ENCODE measurements at places on chromosomes 2 and 18.
A peak's percentile ranks its signal among the peaks of the same experiment; 100 is the strongest.

- DNase-seq = no peak
Observed at GRCh38 chr18:3281456-3282400, 19.8 kb downstream of the MYL12B start.

DNA sequence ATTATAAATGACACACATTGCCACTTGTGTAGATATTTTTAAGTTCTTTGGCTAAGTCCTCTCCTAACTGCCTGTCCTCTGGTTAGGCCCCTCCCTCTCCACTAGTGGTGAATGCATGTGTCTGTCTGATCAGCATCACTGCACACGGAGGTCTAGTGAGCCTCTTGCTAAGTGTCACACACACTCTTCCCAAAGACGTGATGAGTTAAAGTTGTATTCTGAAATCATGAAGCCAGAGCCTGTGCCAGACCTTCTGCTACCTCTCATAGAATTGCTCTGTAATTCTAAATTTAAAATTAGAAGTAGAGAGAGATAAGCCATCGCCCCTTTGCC lies 41.3 kb downstream of the RALB start:
- no peak for DNase-seq

DNA sequence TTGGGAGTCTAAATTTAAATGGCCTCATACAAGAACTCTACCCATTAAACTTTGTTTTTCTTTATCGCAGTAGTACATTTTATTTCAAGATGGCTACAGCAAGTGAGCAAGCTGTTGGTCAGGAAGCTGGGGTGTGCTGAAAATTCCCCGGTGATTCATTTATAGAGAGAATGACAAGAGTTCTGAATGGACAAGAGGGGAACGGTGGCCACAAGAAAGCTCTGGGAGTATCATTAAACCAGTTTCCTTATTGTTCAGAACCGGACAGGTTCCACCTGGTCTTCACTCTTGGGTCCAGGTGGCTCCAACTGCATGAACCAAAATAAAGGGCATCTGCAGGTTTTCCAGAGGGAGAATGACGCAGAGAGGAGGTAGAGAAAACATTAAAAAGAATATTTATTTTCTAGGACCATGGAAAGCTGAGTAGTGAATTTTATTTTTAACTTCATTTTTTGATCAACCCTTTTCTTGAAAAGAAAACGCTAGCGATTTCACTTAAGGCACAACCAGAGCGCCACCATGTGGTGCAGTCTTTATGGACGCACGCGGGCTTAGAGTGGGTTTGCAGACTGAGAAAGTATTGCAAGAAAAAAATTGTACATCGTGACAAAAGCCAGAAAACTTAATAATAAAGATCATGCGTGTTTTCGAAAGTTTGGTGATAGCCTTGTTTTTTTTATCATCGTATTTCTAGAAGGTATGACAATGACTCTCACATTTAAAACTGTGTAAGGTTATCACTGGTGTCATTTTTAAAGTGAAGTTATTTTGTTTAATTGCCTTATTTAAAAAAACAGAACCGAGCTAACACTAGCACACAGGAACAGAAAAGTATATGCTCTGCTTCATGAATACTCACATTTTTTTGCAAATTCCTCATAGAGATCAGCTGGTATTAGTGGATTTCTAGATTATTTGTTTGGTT lies 97.9 kb upstream of the NOL4 start:
- DNase-seq = peak; percentile 56

DNA sequence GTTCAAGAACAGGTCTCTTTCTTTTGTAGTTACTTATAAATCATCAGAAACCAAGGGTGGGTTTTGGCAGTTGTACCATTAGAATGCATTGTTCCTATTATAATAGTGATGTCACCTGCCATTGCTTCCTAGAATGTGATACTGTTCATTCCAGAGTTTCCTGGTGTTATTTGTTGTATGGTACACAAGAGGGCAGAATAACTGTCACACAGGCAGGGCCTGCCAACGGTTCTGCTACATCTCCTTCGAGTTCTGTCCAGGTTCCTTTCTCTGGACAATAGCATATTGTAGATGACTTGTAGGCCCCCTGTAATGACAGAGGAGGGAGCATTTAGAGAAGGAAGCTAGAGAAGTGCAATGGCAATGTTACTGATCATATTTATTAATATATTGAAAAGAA lies 98.3 kb downstream of the KLHL14 start:
- no peak for DNase-seq

DNA sequence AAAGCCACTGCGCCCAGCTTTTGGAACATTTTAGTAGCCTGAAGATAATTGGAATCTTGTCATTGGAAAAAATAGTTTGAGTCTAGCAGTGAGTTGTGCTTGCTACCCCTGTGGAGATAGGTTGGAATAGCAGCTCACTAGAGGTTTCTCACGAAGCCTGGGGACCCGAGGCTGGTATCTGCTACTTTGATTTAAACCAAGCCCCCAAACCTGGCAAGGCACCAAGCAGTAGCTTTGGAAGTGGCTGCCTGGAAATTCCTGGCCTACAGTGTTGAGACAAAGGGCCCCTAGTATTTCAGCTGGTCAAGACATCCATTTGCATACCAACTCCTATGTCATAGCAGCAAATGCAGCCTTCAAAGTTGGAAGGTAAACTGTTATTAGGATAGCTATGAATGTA lies 42.1 kb downstream of the NOP58 start:
- DNase-seq = no peak

- DNase-seq = no peak
Observed at GRCh38 chr2:205802941-205803340, 120.6 kb downstream of the NRP2 start.

DNA sequence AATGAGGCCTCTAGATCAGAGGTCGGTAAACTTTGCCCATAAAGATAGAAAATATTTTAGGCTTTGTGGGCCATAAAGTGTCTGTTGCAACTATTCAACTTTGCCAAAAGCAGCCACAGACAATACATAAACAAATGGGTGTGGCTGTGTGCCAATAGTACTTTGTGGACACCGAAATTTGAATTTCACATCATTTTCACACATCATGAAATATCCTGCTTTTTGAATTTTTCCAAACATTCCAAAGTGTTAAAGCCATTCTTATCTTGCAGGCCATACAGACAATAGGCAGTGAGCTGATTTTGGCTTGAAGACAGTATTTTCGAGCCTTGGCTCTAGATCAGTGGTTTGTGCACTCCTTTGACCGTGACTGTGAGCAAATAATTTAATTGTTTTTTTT lies 51.1 kb upstream of the EPC2 start:
- no peak for DNase-seq

DNA sequence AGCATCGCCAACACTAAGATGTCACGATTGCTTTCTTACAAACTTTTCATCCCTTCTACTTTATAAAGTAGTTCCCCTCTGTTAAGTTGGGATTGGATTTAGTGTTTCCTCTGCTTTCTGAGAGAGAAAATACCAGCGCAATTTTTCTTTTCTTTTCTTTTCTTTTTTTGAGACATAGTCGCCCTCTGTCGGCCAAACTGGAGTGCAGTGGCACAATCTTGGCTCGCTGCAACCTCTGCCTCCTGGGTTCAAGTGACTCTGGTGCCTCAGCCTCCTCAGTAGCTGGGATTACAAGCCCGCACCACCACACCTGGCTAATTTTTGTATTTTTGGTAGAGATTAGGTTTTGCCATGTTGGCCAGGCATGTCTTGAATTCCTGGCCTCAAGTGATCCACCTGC lies 9.0 kb downstream of the RELCH start:
- DNase-seq = no peak

GRCh38 chr2:71787108-71787415 lies 333.7 kb downstream of the DYSF start:
- no peak for DNase-seq

DNA sequence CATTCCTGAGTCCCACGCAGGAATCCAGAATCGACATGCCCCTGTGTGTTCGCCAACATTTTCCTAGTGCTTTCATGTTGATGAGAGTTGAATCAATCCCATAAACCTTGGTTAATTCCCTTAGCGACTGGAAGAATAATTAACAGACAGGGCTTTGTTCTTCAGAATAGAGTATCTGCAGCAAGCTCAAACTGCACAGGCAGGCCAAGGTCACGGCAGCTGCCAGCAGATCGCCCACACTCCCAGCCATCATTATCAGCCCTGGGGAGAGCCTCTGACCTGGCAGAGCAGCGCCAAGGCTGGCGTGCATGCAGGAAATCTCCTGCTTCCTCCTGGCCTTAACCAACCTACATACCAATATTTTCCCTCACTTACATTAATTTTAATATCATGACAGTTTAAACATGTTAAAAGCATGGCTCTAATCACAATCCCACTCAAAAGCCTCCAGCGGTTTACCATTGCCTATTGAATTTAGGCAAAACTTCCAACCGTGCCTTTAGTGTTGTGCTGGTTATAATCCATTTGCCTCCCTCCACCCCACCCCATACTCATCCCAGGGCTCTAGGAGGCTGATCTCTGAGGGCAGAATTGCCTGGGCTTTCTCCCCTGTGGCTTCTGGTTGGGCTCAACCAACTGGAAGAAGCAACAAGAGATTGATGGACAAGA lies 46.8 kb upstream of the NCK2 start:
- DNase-seq = no peak

GRCh38 chr2:191114403-191114886 lies 36.3 kb downstream of the STAT4 start:
- peak; percentile 63 for DNase-seq

DNA sequence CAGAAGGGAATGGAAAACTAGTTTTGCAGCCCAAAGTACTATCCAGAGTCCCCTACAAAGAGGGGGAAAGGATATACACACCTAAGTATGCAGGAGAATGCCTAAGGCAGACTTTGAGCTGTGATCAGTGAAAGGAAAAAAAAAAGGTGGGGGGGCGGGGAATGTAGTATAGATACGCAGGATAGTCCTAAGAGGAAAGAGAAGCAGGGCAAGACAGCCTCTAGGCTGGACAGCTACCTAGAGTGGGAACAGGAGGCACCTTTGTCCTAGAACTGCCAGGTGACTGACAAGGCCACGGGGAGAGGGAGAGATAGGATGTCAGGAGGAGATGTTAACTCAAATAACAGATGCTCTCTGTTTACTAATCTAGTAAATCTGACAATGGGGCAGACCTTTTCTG lies 6.0 kb downstream of the REEP1 start:
- DNase-seq = no peak

GRCh38 chr18:35497027-35497369 lies 762 bp downstream of the INO80C start:
- peak; percentile 32 for DNase-seq

DNA sequence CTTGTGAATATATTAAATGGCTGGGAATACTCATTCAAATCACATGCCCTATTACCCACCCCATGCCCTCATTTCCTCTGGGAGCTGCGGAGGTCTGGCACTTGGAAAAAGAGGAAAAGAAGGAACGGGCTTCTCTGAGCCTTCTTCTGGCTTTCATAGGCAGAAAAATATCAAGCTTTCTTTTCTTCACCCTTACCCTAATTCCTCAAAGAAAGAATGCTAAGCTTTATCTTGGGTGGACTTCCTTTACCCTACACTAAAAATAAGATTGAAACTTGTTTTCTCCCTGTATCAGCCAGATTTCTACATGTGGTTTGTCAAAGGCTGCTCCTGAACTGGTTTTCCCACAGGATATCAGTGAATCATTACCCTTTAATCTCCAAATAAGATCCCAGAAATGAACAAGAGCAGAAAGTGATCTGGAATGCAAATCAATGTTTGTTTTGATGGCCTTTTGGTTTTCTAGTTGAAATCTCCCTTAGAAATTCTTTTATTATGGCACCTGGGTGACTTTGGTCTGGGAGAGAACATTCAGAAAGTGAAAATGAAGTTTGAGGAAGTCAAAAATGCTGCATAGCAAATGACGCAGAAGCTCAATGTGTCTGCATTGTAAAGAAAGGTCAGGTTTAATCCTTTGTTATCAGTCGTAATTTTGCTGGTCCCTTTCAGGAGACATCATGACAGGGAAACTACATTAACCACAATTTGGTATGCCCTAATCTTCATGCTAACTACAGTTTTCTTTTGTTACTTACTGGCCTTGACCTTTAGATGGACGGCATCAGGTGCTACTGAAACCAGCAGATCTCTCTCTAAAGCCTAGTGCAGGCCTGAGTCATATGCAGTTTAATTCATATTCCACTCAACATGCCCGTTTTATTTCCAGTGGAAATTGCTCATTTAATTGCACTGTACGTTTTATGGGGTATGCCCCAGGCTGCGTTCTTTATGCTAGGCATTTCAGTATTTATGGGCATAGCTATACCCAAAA lies 46.6 kb upstream of the HNRNPA3 start:
- peak; percentile 55 for DNase-seq

- DNase-seq = no peak
Observed at GRCh38 chr2:187541086-187542085, 12.8 kb downstream of the TFPI start.

DNA sequence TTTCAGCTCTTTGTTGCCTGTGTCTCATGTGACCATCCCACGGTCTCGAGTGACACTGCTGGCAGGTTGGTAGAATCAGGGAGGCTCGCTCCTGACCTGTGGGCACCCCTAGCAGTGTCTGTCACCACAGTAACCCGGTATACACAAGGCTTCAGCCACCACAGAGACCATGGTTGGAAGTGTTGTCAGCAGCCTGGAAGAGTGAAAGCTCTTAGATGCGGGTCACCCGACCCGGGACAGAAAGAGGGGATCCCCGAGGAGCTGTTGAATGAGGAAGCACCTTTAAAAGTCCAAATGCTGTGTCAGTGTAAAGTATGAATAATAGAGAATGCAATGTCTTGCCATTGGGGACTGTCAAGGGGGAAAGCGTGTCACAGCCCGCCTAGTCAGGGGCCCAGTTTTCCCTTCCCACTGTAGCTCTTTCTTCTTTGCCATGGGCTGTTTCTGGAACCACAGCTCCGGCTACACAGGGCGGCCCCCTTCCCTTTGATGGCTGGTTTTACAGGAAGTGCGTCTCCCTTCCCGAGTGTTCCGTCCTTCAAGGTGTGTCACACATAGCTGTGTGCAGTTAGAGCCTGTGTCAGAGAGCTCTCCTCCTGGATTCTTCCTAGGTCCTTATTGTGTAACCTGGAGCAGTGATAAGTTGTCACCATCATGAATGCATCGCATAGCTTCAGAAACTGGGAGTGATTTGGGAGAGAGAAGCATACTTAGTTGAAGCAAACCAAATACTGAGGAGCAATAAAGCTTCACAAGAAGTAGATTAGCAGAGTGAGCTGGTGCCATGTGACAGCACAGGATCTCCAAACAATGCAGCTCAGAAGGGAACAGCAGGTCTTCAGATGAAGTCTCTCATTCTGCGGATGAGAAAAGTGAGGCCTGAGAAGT lies 81.4 kb downstream of the MTCL1 start:
- no peak for DNase-seq

DNA sequence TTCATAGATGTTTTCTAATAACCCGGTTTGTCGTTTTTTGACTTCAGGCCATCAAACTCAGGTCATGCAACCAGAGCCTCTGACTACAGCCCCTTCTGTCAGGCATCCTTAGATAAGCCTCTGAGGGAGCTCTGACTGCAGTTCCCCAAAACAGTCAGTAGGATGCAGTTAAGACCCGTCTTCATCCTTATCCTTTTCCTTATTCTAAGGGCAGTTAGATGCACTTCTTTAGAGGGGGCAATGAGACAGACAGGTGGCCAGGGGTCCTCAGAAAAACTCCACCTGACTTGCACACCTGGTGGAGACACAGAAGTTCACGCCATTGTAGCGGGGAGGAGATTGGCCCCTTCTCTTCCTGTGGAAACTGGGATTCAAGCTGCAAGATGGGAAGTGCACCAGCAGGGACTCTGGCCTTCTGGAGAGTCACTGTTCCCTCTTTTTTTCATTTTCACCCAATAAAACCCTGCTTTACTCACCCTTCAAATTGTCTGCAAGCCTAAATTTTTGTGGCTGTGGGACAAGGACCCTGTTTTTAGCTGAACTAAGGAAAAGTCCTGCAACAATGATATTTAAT lies 104.8 kb upstream of the TFPI start:
- DNase-seq = no peak

- no peak for DNase-seq
Observed at GRCh38 chr2:175926272-175926671, 75.8 kb downstream of the LNPK start.

GRCh38 chr18:63161032-63161760 lies 158.4 kb downstream of the BCL2 start:
- peak; percentile 75 for DNase-seq
